ENCODE measurements at places on chromosomes 11 and 22.

DNA sequence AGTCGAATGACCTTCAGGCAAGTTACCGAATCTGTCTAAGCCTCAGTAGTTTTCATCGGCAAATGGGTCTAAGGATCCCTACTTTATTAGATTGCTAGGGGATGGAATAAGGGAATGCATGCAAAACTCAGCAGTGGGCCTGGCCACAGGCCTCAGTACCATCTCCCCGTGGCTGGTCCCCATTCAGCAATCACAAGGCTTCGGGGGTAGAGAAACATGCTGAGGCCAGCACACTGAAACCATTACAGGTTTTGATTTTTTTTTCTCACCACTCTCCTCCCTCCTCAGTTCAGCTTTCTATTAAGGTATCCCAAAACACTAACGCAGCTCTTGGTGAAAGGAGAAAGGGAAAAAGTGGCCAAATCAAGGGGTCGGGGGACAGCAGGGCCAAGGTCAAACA lies 11.9 kb downstream of the KIRREL3 start:
- no peak for DNase-seq

- DNase-seq: no peak
Observed at GRCh38 chr22:38136607-38137006, 26.1 kb upstream of the BAIAP2L2 start.

DNA sequence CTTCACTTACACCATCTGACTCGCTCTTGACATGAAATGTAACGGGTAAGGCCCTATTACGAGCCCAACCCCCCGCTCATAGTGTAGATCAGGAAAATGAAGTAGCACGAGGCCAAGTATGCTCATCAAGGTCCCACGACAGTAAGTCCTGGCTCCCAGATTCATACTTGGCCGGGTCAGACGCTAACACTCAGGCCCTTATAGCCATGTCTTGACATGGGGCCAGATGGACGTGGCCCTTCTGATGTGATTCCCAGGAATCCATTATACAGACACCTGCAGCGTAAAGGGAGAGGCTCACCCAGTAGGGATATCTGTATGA lies 175.1 kb downstream of the CEP164 start:
- DNase-seq: no peak

GRCh38 chr11:107504981-107505380 lies 47.4 kb upstream of the CWF19L2 start:
- no peak for DNase-seq

DNA sequence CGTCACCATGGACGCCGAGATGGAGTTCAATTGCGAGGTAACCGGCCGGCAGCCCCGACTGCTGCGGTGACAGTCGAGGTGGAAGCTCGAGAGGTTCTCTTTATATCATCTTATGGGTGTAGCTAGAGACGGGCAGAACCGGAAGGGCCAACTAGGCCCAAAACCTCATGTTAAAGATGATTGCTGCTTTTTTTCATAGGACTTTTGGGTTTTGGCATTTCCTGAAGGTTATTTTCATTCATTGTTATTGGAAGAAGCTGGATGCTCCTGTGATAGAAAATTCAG lies 585 bp downstream of the NF2 start:
- DNase-seq: no peak
